ENCODE measurements at places on chromosomes 3 and 15.
A peak's percentile ranks its signal among the peaks of the same experiment; 100 is the strongest.

GRCh38 chr3:40593351-40593750, 68.6 kb downstream of the ZNF621 start:
- no peak for DNase-seq

GRCh38 chr3:55882006-55882405, 394.9 kb upstream of the WNT5A start:
- no peak for DNase-seq

- DNase-seq, result no peak
Measured at GRCh38 chr3:73192036-73192738, 130.7 kb downstream of the EBLN2 start.

DNA sequence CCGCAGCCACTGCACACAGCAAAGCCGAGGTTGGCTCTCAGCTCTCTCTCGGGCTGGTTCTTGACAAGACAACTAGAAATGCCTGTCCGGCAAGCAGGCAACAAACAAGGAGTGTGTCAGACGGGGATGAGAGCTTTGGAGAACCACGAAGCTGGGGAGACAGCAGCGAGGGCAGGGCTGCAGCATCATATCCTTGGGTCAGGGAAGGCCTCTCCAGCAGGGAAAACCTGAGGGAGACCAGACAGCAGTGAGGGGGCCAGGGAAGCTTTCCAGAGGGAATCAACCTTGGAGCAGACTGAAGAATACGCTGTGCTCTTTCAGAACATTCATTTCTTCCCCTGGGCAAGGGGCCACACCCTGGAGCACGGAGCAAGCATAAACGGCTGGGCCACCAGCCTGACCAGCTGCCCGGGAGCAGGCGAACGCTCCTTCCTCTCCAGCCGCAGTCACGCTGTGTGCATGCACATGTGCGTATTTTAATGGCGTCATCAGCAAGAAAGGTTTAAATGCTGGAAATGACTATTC, 58.7 kb downstream of the CHSY1 start:
- DNase-seq, result peak; percentile 77

- DNase-seq, result no peak
Measured at GRCh38 chr15:53978253-53978906, at the start of gene UNC13C. Gene UNC13C (plus strand): TSS chr15:53978441. CDS start chr15:54012904, 34,463 bp downstream.

- DNase-seq, result no peak
Measured at GRCh38 chr3:46874430-46874829, 3.1 kb upstream of the PTH1R start.

DNA sequence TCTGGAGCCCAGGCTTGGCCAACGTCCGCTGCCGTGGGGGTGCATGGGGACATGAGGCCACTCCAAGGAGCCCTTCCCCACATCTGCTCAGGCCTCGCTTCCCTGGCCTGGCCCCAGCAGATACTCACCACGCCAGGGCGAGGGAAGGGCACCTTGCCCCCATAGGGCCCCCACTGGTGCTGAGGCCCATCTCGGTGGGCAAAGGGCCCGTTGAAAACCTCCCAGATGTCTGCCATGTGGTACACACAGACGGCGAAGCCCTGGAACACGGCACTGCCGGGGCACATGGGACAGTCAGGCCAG, 4.7 kb downstream of the SEMA3G start:
- DNase-seq, result no peak

DNA sequence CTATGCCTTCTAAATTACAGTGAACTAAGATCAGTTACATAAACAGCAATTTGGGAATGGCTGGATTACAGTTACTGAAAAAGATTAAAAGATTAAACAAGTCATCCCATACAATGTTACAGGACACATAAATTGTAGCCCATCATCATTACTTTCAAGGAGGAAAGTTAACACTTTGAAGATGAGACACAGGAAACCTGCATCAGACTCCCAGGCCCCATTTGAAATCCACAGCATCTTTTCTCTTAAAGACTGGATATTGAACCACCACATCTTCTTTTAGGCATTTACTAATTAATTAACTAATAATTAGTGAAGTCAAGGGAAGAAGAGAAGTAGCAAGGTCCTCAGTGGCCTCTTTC, 170.2 kb downstream of the PLCL2 start:
- no peak for DNase-seq

GRCh38 chr3:134356411-134357040, 17.7 kb downstream of the AMOTL2 start:
- DNase-seq, result no peak

DNA sequence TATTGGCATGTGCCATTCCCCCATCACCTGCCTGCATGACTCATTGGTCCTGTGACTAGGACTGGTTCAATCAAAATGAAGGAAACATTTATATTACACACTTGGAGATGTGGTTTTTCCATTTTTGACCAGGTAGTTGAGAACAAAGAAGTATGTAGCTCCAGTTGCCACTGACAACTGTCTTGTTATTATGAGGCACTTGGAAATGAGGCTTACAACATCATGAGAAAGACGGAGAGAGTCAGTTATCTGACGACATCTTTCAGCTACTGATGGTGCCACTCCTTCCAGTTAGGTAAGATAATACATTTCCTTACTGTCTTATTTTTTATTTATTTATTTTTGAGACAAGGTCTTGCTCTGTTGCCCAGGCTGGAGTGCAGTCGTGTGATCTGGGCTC, 21.8 kb upstream of the PROK2 start:
- no peak for DNase-seq

- no peak for DNase-seq
Measured at GRCh38 chr3:30263925-30264313, 342.5 kb upstream of the TGFBR2 start.

- DNase-seq, result peak; percentile 6
Measured at GRCh38 chr3:66338927-66339326, 118.1 kb downstream of the SLC25A26 start.

GRCh38 chr3:122858373-122858772, 63.5 kb downstream of the SLC49A4 start:
- peak; percentile 32 for DNase-seq

- no peak for DNase-seq
Measured at GRCh38 chr3:193978030-193978429, 157.9 kb upstream of the HES1 start.

- peak; percentile 55 for DNase-seq
Measured at GRCh38 chr3:132549890-132550578, 47.0 kb upstream of the ACKR4 start.

DNA sequence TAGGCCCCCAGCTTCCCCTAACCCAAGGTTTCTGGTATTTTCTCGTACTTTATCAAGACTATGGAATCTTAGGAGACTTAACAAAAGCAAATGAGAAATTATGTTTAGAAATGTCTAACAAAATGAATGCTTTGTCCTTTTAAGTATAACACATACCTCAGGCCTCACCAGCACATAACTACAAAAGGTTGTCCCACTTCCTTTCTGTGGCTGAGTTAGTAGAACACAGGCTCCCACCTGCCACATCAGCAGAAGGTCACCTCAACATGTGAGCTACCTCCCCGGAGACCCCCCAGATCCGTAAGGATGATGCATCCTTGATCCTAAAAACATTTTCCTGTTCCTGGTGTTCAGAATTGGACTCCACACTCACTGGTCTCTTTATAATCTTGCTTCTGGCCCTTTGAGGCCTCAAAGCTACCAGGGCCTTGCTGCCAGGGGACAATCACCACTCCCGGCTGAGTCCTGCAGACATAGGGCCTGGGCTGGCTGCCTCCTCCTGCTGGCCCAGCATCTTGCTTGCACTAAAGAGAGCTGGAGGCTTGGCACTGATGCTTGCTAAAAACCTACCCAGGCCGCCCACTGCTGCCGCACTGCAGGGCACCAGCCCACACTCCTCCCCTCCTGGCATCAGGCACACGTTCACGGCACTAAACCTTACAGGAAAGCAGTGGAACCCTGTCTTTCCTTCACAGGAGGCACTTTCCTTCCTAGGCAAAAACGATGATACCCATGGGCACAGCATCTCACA, 2.9 kb downstream of the CCRL2 start:
- DNase-seq, result no peak

- no peak for DNase-seq
Measured at GRCh38 chr3:135141160-135141559, 346.1 kb downstream of the EPHB1 start.

DNA sequence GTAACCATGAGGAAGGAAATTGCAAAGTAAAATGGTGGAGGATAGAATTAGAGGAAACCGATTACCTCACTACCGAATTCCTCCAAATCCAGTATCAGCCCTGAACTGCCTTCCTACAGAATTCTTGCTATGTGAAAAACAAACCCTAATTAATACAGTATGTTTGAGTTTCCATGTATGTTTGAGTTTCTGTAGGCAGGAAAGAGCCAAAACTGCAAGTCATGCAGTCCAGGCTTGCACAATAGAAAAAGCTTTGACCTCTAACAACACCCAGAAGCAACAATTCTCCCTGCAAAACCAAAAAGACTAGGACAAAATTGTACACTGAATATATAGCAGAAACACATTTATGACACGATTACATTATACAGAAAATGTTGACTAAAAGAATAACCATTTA, 614.8 kb downstream of the DIPK2A start:
- peak; percentile 93 for DNase-seq

- peak; percentile 24 for DNase-seq
Measured at GRCh38 chr15:99564221-99565048, 1.3 kb upstream of the MEF2A start.

- peak; percentile 58 for DNase-seq
Measured at GRCh38 chr3:128297401-128298138, 144.3 kb downstream of the EEFSEC start.

DNA sequence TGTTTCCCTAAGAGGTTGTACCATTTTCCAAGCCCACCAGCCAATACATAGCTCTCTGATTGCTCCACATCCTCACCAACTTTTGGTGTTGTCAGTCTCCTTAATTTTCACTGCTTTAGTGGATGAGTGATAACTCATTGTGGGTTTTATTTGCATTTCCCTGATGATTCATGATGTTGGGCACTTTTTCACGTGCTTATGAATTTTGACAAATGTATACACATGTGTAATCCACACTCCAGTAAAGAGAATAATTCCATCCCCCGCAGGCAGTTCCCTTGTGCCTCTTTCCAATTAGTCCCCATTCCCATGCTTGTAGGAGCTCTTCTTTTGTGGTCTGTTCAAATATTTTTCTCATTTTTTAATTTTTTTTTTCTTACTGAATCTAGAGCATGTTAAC, 52.4 kb downstream of the ANP32A start:
- DNase-seq, result peak; percentile 51

DNA sequence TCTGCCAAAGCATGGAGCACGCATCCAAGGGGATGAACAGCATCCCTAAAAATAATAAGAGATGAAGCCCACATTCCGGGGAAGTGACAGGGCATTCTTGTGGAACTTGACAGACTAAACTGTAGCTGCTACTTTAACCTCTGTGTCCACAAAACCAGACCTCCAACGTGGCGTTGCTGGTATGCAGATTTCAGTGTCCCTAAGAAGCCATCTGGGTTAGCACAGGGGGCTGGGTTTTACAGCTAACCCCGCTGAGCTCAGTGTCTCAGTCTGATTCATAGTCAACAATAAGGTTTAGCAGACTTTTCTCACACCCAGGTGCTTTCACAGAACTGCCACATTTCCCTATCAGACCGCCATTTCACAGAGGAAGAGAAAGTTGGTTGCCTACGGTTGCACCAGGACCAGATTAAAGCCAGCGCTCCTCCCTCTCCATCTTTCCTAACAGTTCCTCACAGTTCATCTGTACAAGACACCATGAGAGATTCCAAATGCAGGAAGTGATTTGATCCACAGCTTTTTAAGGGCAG, 61.6 kb upstream of the CTDSPL start:
- no peak for DNase-seq

- DNase-seq, result no peak
Measured at GRCh38 chr3:154953538-154953937, 126.6 kb upstream of the MME start.

GRCh38 chr15:59158701-59159034, 48.0 kb upstream of the LDHAL6B start:
- no peak for DNase-seq

- no peak for DNase-seq
Measured at GRCh38 chr3:96072226-96072625, 742.2 kb upstream of the EPHA6 start.

DNA sequence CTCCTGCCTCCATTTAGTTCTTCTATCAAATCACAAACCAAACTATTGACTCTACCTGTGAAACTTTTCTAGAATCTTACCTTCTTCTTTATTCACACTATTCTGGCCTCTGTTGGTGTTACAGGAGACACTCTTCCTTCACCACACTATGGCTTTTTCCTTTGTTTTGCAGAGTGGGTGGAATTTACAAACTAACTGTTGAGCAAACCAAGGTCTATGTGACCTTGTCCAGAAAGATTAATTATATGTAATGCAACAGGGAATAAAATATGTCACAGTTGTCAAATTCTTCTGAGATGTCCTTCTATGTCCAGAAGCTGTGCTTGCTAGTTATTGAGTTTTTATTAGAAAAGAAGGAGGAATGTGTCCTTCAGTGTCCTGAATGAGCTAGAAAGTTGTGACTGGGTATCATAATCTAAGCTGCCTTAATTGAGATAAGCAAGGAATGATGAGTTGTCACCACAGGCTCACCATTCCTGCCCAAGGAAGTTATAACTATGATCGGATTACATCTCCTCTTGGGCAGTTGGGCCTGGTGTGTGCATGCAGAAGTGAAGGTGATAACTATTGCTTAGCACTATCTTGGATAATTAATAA, 21.7 kb downstream of the ARL14 start:
- DNase-seq, result no peak

- no peak for DNase-seq
Measured at GRCh38 chr15:85733416-85733815, 61.3 kb downstream of the KLHL25 start.

DNA sequence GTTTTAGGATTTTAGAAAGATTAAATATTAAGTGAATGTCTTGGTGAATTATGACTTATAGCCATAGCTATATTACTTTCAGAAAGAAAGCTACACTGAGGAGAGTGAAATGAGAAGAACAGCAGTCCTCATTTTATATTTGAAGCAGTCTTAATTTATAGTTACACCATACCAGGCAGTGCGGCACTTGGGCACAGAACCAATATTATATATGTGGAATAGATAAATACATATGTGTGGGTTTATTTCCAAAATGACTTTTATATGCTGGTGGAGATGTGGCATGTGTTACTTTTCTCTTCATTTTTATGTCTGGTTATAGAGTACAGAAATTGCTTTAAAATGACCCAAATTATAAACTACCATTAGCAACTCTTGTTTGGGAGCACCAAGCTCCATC, 759.5 kb downstream of the GRM7 start:
- no peak for DNase-seq

DNA sequence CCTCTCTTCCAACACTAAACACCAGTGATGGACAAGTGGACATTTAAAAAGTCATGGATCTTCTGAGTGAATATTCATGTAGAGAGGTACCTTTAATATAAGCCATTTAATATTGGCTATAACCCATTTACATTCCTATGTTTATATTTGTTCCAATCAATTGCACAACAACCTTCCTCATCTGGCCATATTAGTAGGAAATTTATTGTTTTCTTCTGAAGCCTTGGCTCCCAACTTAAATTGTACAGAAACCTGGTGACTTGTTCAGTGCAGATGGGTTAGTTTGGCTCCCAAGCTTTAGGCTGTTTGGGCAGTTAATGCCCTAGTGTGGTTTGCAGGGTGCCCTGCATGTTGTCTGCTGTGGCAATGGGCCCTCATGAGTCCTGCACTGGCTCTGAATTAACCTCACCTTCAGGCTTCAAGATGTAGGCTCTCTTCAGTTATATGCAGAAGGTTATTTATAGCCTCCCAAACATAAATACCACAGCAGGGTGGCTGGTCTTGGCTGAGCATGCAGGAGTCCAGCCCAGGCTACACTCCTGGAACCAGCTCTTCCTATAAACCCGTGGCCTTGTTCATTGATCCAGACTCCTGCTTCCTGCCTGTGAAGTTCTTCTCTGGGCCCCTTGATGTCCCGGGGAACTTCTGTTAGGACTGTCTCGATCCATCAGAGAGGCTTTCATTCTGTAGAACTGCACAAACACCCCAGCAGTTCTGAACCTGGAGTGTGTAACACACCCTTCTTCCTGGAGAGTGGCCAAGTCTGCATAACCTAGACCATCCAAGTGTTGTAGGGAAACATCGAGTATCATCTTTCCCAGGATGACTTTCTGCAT, 57.0 kb downstream of the DUT start:
- peak; percentile 53 for DNase-seq

All from fibroblast of gingiva (primary cell).